NCI-H345 (cell line): ENCODE measurements at places on chromosomes 2 and 18.
A peak's percentile ranks its signal among the peaks of the same experiment; 100 is the strongest.

- DNase-seq: peak; percentile 36
Observed at GRCh38 chr2:174699993-174700766, 64.1 kb downstream of the CHRNA1 start.

GRCh38 chr2:179592167-179592936, 269.1 kb downstream of the ZNF385B start:
- DNase-seq: no peak

DNA sequence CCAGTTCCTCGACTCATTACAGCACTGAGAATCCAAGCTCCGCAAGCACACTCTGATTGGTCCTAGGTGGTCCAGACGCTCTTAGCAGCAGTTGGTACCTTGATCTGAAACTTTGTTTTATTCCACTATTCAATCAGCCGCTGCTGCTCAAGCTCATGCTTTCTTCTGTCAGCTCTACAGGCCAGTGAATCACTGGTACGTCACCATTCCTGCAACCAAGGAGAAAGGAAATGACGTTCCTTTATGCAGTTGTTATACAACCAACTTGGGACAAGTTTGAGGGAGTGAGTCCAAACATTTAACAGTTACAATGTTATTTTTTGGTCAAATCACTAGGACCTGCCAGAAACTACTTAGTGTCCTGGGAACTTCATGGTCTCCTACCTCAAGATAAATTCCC, 398.8 kb upstream of the TMEFF2 start:
- DNase-seq: no peak

- DNase-seq: no peak
Observed at GRCh38 chr2:67867735-67868134, 195.1 kb downstream of the C1D start.

GRCh38 chr2:165634855-165635254, 159.2 kb downstream of the GALNT3 start:
- peak; percentile 97 for DNase-seq

GRCh38 chr18:5144629-5145028, 52.4 kb downstream of the AKAIN1 start:
- DNase-seq: no peak

DNA sequence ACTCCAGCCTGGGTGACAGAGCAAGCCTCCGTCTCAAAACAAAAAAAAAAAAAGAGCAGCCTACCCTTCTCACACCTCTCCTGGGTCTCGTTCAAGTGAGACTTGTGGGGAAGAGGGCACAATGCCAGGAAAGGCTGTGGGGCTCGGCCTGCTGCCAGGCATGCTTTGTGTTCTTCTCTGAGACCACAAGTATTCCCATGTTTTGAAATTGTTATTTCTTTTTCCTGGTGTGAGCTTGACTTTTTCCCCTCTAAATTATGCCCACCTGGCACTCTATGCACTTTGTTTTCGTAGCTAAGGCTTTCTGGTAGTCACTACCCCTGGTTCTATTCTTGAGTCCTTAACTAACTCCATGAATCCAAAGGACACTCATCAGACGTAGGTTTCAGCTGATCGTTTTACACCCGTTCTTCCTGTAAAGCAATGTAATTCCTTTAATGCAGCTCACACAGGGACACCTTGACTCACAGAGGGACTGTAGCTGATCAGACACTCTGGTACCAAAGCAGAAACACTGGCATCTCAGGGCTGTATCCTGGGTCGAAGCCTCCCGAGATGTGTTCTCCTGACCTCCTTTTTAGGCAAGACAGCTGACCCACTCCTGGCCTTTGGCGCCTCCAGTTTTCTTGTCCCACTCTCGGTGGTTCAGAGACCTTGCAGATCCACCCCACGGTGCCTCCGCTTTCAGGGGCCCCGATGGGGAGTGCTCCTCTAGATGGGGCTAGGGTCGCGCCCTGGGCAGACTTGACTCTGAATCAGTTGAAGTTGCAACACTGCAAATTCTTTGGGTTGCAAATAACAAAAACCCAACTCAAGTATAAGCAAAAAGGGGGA, 193.3 kb upstream of the AGAP1 start:
- DNase-seq: peak; percentile 87
